B cell (primary cell): ENCODE measurements at places on chromosomes 12 and 14.

GRCh38 chr12:51917746-51918453 lies 10.6 kb downstream of the ACVRL1 start:
- DNase-seq, result no peak

DNA sequence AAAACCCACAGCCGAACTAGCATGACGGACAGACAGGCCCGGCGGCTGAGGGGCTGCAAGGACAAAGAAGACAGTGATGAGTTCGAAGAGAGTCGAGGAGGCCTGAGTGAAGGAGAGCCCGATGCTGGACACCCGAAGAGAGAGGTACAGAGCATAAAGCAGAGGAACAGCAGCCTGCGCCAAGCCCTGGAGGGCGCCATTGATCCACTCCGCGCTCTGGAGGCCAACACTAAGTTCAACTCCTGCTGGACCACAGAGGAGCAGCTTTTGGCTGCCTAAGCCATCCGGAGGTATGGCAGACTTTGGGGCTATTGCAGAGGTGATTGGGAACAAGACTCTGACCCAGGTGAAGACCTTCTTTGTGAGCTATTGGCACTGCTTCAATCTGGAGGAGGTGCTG lies 7.8 kb upstream of the PLXNC1 start:
- DNase-seq, result peak; percentile 55

DNA sequence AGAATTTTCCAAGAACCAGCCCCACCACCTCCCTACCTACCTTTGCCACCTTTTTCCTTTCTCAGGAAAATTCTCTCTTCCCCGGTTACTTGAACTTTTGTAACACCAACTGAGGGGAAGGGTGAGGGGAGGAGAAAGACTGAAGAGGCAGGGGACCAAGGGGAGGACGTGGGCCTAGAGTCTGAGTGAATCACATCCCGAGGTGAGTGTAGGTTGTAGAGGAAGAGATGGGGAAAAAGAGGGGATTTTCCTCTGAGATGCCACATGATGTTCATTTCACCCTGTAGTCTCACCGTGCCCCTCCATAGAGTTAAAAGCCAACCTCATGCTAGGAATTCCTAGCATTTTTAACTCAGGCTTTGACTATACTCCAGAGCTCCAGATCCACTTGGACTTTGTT lies 311.8 kb downstream of the RPAP3 start:
- DNase-seq, result no peak

DNA sequence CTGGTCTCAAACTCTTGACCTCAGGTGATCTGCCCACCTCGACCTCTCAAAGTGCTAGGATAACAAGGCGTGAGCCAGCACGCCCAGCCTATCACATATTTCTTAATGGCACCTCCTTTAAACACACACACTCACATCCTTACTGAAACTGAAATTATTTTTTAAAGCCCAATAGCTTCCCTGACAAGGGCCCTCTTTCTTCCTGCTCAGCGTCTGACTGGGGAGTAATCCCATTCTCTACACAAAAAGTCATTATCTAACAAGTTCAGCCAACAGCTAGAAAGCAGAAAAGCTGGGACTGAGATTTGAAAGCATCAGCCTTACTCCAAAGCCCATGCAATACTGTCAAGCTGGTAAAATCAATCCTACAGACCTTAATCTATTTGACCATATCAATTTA lies 10.0 kb upstream of the AICDA start:
- DNase-seq, result no peak

DNA sequence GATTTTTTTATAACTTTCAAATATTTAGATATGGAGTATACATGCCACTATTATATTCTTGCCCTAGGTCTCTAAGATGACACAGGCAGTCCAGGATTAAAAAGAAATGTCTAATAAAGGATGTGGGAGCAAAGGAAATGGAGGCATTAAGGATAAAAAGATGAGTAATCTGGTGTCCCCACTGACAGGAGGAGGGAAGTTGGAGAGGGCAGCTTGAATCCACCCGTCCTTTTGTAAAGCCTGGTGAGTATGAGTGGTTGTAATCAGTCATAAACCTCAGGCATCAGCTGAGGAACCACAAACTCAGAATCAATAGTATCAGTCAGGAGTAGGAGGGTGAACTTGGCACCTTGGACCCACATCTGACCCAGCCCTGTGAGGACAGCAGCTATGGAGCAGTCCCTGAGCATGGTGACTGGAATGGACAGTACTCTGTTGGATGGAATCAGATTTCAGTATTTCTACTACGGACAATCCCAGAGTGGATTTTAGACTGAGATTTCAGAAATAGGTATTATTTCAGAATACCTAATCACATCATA lies 100.5 kb downstream of the EXOC5 start:
- no peak for DNase-seq

DNA sequence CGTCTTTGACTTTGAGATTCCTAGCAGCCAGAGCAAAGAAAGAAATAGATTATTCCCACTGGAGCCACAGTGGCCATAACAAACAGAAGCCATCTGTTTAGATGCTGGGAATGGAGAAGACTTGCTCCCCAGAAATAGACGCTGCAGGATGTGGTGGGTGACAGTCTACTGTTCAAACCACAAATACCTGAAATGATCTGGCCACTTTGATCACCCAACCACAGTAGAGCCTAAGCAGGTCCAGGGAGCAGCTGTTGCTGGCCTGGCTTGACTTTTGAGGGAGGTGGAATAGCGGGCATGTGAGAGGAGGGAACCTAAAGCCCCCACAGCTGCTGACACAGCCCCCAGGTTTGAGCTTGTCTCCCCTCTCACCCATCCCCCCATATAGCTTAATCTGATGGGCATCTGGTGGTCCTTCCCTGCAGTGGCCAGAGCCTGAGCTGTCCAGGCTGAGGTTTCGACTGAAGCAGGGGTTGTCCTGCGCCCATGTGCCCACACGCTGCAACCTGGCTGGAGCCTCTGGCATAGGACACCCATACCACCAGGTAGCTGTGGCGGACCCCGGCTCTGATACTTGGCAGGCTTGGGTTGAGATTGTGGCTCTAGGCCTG lies 38.7 kb downstream of the SH2B3 start:
- no peak for DNase-seq

- DNase-seq, result peak; percentile 72
Measured at GRCh38 chr12:42568952-42569915, 20.3 kb downstream of the PRICKLE1 start.

DNA sequence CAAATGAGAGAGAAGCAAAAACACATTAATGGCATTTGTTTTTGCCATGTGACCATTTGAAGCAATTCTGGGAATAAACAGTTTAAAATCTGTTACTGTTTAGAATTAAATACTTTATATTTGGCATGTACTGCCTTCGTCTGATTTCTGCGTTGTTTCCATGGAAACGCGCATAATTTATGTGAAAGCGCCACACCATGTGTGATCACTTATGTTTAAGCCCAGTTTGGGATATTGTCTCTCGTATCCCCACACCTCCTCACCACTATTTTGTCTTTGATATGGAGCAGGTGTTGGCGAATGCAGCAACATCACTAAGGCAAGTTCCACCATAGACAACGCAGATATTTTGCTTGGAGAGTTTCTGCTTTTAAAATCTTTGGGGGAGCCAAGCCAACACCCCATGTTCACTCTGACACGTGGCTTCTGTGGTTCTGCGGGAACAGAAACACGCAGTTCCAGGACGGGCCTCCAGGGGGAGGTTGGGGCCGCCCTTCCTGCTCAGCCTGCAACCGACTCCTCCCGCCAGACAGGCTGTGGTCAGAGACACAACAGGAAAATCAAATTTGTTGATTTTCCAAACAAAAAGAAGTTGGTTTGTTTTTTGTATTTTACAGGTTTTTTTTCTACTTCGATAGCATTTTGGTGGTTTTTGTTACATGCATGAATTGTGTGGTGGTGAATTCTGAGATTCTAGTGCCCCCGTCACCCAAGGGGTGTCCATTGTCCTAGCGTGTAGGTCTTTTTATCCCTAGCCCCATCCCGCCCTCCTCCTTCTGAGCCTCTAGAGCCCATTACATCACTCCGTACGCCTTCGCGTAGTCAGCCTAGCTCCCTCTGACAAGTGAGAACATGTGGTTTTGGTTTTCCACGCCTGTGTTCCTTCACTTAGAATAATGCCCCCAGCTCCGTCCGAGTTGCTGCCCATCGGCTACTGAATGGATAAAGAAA lies 101.9 kb upstream of the SFSWAP start:
- peak; percentile 71 for DNase-seq

DNA sequence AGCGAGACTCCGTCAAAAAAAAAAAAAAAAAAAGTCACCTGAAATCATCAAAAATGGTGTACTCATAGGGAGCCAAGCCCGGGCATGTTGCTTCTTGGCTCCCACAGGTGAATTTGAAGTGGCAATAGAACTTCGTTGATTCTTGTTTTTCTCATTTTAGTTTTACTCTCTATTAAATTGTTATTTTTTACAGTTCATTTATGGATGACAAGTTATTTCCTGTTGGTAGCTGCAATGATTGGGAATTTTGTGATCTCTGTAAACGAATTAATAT lies 1.3 kb downstream of the TM7SF3 start:
- no peak for DNase-seq

- DNase-seq, result no peak
Measured at GRCh38 chr12:4137015-4137414, 136.5 kb upstream of the CCND2 start.

GRCh38 chr12:123498126-123498825 lies 35.2 kb downstream of the RILPL1 start:
- no peak for DNase-seq

DNA sequence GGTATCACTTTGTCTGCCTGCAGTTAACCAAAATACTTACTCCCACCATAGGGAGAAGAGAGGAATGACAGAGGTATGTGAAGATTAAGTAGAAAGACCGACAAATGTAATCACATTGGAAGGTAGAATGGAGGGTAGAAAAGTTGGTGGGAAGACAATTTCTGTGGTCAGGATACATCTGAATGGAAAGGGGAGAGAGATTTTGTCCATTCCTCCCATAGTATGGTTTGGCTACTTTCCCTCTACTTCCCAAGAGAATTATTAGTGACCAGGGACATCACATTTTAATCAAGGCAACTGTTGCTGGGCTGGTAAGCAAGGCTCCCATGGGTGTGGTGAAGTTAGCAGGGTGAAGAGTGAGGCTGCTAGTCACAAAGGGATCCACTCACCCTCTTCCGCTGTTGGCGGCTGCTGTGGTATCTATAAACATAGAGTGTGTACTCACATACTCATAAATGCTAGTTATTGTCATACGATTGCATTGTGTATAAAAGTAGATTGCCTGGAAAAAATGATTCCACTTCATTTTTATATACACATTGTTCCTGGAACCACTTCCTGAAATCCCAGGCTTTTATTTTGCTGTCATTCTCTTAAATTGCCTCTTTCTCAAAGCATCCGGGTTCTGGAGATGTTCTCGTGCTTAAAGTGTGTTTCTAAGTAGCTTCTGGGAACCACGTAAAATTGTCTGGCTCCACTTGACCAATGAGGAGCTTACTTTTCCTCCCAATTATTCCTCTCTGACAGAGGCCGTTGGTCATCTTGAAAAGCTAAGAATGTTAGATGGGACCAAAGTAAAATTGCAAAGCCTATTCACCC lies 413.1 kb downstream of the ZFP36L1 start:
- no peak for DNase-seq

DNA sequence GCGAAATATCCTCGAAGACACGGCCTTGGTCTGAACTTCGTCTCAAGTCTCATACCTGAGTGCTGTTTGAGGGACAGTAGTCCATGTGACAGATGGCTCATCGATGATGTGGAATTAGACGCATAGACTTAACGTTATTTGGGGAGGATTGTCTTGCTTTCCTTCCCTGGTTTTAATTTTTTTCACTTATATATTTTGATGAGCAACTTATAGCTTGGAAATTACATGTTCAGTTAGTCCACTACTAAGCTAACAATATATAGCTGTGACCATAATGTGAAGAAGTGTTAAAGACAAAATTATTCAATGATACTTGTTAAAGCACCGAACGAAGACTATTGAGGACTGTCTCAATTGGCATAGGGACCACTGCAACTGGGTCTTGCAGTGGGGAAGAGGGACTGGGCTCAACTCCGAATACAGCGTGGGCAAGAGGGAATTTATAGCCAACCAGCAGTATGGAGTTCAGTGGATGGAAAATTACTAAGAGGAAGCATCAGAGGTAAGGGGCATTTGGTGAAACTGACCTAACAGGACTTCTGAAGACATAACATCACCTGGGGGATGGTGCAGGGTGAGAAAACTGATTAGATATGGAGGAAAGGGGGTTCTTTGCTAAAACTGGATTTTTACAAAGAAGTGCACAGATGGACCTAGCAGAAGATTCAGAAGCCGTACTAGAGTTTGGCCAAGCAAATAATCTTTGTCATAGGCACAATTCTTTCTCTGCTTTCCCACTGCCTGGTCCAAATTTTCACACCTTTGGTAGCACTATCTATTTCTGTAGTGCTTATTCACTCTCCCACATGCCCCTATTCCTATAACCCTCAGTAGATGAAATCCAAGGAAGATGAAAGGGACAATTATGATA lies 910 bp upstream of the TM7SF3 start:
- DNase-seq, result no peak

- no peak for DNase-seq
Measured at GRCh38 chr12:65955452-65955851, 131.2 kb downstream of the HMGA2 start.

DNA sequence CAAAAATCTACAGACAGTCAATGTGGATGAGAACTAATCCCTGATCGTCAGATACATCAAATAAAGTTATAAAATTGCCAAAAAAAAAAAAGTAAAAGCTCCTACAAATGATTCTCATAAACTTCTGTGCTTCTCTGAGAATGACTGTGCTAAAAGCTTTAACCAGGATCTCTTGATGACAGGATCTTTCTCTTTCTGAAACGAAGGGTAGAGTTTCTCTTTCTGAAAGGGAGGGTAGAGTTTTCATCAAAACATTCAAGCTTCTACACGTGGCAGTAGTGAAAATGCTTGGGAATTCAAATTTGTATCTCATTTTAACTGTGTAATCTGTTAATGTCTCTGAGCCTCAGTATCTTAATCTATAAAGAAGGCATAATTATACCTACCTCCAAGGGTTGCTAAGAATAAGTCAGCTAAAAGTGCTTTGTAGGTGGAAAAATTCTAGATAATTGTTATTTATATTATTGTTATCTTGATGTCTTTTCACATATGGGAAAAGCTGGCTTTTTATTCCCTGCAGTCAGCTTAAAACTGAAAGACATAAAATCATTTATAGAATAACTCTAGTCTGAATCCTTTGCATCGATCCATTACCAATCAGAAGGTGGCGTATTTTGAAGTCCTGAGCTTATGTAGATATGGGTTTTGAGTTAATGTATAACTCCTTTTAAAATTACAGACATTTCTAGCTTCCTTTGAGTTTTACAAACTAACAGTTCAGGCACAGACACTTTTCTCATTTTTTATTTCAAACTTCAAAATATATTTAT lies 157.4 kb downstream of the DACT1 start:
- DNase-seq, result no peak

GRCh38 chr12:106839333-106839732 lies 64.9 kb downstream of the RIC8B start:
- DNase-seq, result no peak
